Tongue (tissue), 3 donors: ENCODE measurements at places on chromosomes 6 and 20.

- peak; percentile 88 for DNase-seq
These were observed 2.4 kb downstream of the CSTL1 start for GRCh38 chr20:23441850-23442313.

GRCh38 chr20:19256085-19256484, 43.6 kb downstream of the SLC24A3 start:
- DNase-seq, result no peak

GRCh38 chr6:35674594-35674993, 14.1 kb downstream of the FKBP5 start:
- DNase-seq, result no peak

DNA sequence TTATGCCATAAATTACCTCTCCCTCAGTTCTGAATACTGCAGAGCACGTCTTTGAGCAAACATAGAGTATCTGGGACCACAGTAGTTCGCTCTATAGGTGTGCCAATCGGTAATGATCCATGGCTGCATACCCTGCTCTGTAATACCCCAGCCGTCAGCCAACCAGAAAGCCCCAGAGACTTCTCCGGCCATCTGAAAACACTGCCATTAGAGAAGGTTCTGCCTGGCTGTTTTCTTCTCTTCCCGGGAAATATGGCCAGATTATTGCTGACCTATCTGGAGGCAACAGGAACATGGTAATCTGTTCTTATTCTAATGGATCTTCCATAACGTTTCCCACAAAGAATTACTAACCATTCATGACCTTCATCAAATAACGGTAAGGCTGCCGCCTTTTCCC, 139.9 kb downstream of the RPS12 start:
- no peak for DNase-seq

DNA sequence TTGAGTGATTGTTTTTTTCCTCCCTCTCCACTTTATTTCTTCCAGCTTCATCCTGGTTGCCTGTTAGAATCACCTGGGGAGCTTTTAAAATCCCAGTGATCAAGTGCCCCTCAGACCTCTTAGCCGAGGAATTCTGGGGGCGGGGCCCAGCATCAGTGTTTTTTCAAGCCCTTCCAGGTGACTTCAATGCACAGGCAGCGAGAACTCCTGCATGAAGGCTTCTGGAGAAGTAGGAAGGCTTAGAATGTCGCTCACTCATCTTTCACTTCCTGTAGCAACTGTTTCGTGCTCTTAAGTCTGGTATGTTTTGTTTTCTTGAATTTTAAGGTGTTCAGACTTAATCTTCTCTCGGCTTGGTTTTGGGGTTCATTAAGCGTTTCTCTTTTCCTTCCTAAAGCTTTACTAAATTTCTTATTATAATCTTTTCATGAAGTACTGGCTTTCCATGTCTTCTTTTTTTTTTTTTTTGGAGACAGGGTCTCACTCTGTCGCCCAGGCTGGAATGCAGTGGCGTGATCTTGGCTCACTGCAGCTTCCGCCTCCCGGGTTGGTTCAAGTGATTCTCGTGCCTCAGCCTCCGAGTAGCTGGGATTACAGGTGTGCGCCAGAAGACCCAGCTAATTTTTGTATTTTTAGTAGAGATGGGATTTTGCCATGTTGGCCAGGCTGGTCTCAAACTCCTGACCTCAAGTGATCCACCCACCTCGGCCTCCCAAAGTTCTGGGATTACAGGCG, 30.9 kb upstream of the TULP1 start:
- DNase-seq, result no peak

DNA sequence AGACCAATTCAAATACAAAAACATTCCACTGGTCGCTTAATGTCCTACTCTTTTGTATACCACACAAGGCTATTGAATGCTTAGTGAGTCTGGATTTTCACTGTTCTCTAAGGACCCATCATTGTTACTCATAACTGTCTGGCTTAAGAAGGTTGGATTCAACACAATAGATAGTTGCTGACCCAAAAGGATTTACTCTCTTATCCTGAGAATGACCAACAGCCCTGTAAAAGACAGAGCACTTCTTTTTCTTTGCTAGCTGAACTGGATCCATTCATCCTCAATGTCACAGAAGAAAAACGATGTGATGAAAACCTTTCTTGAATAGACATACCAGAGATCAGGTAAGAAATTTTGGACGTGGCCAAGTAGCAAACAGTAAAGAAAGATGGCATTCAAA, 645.6 kb downstream of the KHDRBS2 start:
- DNase-seq, result no peak

- no peak for DNase-seq
These were observed 108.6 kb downstream of the OPN5 start for GRCh38 chr6:47890326-47890875.
